GM10248 (cell line): ENCODE measurements at places on chromosomes 2 and 18.
A peak's percentile ranks its signal among the peaks of the same experiment; 100 is the strongest.

- no peak for DNase-seq
These were observed 181.6 kb downstream of the XIRP2 start for GRCh38 chr2:167069855-167070254.

DNA sequence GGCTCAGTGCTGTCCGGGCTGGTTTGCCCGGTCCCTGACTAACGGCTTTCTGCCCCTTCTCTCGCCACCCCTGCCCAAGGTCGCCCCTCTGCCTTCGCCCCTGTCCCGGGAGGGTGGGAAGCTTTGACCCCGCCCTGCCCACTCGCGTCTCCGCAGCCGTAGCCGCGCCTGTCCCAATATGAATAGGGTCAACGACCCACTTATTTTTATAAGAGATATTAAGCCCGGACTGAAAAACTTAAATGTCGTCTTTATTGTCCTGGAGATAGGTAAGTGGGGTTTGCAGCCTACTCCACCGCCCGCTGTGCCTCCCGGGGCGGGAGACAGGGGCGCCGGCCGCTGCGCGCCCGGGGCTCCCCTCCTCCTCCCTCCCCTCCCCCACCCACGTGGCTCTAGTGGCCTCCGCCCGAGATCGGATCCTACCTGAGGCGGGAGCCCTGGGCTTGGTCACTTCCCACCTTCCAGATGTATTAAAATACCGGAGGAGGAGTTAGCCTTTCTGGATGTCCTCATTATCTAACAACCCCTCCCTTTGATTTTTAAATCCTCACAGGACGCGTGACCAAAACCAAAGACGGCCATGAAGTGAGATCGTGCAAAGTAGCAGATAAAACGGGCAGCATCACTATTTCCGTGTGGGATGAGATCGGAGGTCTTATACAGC, 633 bp downstream of the NABP1 start:
- peak; percentile 55 for DNase-seq

GRCh38 chr2:122319539-122320132, 564.2 kb downstream of the TSN start:
- no peak for DNase-seq

DNA sequence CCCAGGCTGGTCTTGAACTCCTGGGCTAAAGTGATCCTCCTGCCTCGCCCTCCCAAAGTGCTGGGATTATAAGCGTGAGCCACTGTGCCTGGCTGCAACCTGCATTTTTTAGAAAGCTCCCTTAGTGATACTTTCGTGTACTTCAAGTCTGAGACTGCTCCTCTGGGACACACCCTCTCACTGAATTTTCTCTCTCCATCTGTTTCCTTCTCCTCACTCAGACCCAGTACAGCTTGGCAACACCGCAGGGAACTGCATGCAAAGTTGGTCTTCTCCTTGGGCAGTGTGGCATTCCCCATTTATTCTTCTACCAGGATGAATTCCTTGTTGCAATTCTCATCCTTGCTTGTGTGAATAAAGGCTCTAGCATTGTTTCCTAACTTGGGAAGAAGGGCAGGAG, 175.9 kb downstream of the LPIN1 start:
- DNase-seq, result no peak

DNA sequence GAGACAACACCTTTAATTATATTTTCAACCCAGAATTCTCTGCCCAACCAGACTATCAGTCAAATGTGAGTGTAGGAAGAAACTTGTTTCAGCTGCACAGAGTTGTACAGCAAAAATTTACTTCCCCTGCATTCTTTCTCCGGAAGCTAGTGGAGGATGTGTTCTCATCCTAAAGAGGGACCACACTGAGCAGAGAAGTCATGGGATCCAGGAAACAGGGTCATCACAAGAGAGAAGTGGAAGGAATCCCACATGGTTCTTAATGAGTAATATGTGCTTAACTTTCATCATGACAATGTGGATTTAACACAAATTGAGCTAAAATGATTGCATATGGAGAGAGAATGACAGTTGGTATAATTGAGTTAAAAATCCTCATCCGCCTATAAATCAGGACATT, 78.2 kb downstream of the INPP4A start:
- DNase-seq, result no peak

GRCh38 chr2:227025510-227025909, 138.5 kb downstream of the COL4A4 start:
- no peak for DNase-seq

- DNase-seq, result peak; percentile 41
These were observed 1.7 kb upstream of the POLR2D start for GRCh38 chr2:127859712-127860085.

GRCh38 chr2:46828491-46829230, 86.9 kb downstream of the MCFD2 start:
- DNase-seq, result no peak
